CD4-positive, alpha-beta T cell treated with Interleukin-10 for 1 hour (primary cell): ENCODE measurements at places on chromosomes 6 and 20.

GRCh38 chr20:64001607-64002011 lies 20.7 kb downstream of the PRPF6 start:
- DNase-seq: no peak

DNA sequence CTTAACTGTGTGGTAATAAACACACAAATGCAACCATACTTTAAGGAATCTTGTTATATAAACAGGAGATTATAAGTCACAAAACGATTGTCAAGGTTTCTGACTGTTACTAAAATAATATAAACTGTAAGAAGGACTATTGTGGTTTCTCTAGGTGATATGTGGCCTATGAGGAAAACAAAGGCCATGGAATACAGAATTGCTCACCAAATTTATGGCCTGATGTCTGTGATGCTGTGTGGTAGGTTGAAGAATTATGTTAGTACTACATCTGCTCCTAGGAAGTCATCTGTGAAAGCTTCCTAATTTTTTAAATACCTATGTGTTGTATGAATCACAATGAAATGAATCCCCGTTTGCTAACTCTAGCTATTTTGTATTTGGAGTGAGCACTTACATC lies 875.4 kb upstream of the MAP3K7 start:
- no peak for DNase-seq

GRCh38 chr20:57212534-57213276 lies 53.7 kb downstream of the BMP7 start:
- no peak for DNase-seq

DNA sequence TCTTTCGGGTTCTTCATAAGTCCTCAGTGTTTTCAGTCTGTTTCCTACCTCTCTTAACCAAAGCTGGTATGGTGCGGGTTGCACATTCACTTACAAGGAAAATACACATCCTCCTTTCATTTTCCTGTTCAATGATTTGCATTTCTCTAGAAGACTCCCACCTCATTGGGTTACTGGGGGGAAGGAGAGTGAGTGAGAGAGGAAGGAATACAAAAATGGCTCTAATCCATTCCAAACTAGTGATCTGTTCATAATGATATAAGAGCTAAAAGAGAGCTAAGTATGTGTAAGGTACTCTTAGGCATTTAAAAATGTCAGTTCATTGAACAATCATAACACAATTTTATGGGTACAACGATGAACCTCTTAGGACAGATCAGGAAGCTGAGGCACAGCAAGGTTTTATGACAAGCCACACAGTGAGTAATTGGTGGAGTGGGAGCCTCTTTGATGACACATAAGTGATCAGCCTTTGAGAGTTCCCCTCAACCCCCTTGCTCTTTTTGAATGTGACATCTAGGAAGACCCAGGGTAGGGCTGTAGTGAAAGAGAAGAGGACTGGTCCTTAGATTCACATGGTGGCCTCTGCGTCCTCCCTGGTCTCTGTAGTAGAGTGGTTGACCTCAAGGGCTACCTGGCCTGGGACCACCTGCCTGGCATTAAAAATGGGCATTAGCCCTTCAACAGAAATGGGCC lies 328.4 kb upstream of the SOX4 start:
- no peak for DNase-seq

GRCh38 chr20:52722926-52723688 lies 249.1 kb upstream of the TSHZ2 start:
- no peak for DNase-seq

DNA sequence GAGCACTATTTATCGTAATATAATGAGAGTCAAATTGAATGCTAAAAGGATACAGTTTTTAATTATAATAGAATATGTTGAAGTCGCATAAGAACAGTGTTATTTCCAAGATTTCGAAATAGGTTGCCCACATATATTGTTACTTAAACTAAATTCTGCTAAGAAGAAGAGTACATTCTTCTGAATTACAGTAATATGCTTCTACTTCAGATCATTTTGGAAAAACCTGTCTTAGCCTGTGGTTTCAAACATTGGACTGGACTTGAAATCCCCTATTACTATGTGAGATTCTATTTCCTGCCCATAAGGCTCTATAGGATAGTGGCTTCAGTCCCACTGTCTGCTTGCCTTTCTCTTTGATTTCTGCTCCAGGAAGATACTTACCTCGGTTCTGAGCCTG lies 137.2 kb downstream of the B3GAT2 start:
- no peak for DNase-seq

DNA sequence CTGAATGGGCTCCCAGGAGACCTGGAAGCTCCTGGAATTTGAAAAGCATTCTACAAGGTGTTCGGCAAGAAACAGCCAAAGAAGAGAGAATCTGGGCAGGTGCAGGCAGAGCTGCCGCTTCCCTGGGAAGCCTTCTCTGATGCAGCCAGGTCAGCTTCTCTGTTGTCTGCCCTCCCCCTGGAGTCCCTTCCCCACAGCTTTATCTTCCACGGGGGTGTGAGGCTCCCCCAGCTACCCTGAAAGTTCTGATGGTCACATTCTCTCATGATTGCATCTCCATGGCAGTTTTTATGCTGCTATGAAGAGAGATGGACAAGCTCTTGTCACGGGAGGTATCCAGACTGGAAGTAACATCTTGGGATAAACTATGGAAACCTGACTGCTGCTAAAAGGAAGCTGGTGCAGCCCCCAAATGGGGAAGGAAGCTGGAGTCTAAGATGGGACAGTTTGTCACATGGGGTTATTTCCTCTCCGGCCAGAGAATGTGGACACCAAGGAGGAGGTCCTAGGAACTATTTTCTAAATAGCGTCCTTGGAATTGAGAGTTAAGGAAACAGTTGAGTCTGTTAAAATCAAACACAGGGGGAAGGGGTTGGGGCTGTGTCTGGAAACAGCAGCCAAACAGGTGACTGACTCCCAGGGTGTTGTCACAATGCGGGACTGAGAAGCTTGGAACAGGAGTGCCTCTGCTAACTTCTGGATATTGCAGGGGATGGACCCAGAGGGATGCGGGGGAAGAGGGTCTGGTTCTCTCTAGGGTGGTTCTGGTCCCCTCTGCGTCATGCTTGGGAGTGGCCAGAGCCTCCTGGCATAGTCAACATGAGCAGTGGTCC lies 91.1 kb downstream of the ASXL1 start:
- DNase-seq: no peak

DNA sequence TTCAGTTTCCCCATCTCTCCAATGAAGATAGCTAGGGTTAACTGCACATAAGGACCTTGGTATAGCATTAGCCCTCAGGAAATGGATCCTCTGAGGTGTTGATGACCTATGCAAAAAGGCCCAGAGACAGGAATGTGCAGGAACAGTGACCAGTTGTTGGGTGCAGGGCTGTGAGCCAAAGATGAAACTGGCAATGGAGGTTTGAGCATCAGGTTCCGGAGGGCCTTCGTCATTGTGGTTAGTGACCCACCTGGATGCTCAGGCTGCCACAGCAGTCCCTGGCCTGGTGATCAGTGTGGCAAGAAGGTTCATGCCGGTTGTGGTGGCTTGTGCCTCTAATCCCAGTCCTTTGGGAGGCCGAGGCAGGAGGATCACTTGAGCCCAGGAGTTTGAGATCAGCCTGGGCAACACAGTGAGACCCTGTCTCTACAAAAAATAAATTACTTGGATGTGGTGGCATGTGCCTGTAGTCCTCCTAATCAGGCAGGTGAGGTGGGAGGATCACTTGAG lies 43.7 kb downstream of the TM9SF4 start:
- no peak for DNase-seq

GRCh38 chr20:61929971-61930666 lies 135.6 kb downstream of the TAF4 start:
- DNase-seq: no peak

DNA sequence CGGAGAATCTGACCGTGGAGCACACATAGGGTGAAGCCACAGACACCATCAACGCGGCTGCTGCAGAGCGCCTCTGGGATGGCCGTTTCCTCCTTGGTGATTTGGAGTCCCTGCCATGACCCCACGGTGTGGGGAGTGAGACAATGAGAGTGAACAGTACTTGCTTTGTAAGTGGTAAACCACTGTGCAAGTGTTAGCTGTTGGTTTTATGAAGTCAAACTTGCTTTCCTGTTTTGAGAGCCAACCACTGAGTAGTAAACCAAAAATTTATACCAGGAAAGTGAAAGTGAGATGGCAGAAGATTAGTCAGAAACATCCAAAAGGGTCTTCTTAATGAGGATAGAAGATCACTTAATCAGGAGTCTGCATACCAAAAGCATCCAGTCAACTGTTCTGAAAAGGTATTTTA lies 160.7 kb downstream of the FOXC1 start:
- DNase-seq: peak; percentile 32

GRCh38 chr20:10761232-10761631 lies 87.4 kb upstream of the JAG1 start:
- DNase-seq: no peak

DNA sequence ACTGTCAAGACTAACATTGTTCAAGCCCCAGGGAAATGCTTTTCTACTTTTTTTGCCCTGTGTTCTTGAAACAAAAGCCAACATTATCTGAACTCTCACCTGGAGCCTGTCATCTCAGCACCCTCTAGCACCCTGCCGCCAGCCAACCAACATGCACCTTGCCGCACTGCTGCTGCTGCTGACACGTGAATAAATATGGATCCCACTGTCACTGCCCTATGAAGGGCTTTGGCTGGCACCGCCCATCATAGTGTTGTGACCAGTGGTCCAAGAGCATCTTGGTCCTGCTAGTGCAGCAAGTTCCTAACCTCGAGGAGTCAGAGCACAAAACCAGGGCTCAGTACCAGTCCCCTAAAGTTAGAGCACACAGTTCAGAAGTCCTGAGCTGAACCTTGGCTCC lies 41.6 kb downstream of the CENPW start:
- no peak for DNase-seq

DNA sequence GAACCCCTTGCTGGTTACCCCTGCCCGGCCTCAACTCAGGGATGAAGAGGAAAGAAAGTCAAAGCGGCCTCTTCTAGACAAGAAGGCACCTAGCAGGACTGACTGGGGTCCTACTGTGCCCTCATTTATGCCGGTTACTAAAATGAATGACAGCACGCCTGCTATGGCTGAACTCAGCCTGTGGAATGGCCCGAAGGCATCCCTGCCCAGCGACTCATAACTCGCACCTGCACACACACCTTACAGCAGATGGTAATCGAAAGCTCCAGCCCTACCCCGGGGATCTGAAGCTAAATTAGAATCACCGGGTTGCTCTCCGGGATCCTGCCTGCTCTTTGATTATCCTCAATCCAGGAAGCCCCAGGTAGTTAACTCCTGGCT lies 747 bp upstream of the TXNDC5 start:
- no peak for DNase-seq

DNA sequence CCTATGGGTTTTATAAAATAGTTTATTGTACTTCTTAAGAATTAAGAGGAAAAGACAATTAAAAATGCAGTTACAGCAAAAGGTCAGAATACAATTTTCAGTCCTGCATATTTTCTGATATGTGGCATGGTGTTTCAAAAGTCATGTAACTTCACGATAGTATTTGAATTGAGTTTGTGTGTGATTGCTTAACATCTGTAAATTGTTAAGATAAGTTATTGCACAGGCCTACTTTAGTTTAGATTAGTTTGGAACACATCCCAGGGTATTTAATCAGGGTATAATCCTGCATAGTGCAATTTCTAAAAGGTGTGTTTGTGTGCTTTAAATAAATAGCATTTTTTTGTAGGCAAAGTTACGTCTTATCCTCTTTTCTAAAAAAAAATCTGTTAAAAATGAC lies 289.6 kb downstream of the RIMS1 start:
- no peak for DNase-seq
